ENCODE measurements at places on chromosomes 6 and 20. TPM values are rescaled to one million over a fixed set of nuclear protein-coding genes. Genes with fewer than 3 reads are reported as not detected.

- peaks cover 30% of the 10 kb centered on the region for H3K27me3 ChIP-seq
- no peaks in the 10 kb centered on the region for H3K4me1 ChIP-seq
- no peak overlapping the region for H3K27ac ChIP-seq
- no peak for DNase-seq
These were observed 2.7 kb downstream of the ADAM33 start for GRCh38 chr20:3678856-3679720.

GRCh38 chr6:41732591-41733359 is 2.6 kb downstream of the TFEB start:
- H3K36me3 ChIP-seq: no peaks in the 10 kb centered on the region
- H3K4me1 ChIP-seq: 0 out of 2 replicates have a peak, but pooled peaks cover 13% of the 10 kb centered on the region
- no peak overlapping the region for H3K27ac ChIP-seq
- no peak overlapping the region for H3K4me3 ChIP-seq
- no peak for DNase-seq

The SMIM8 gene
- total RNA-seq: 5.3 TPM

DNA sequence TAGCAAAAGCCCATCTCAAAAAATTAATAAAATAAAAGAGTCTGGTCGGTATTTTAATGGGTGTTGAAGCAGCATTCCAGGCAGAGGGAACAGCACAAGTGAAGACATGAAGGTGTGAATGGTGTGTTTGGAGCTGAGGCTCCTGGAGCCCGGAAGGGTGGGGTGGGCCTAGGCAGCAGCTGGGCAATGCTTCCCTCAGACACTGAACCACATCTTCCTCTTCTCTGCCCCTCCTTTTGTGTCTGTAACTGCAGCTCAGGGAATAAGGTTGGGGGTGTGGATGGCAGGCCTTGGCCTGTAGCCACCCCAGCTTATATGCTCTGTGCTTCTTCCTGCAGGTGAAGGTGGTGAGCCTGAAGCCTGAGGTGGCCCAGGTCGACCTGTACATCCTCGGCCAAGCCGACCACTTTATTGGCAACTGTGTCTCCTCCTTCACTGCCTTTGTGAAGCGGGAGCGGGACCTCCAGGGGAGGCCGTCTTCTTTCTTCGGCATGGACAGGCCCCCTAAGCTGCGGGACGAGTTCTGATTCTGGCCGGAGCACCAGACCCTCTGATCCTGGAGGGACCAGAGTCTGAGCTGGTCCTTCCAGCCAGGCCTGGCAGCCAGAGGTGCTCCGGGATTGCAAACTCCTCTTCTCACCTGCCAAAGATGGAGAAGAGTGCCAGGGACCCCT is 26.6 kb downstream of the POFUT1 start:
- no peak overlapping the region for H3K4me3 ChIP-seq
- no peaks in the 10 kb centered on the region for H3K27me3 ChIP-seq
- DNase-seq: no peak
- no peaks in the 10 kb centered on the region for H3K4me1 ChIP-seq
- no peaks in the 10 kb centered on the region for H3K36me3 ChIP-seq

The JPH2 gene
- 41.1 TPM for total RNA-seq

The UBR2 gene
- 21.1 TPM for total RNA-seq

DNA sequence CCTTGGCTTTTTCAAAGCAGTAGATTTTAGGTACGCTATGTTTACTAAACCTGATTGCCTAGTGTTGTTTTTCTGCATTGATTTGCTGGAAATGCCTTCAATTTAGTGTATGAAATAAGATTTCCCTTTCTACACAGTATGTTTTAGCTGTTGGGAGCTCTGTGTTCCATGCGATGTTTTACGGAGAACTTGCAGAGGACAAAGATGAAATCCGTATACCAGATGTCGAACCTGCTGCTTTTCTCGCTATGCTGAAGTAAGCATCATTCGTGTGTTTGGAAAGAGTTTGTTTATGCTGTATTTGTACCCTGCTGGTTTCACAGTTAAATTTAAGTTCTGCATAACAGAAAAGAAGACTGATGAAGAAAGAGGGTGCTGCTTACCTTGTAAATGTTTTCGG is 1.9 kb downstream of the BTBD3 start:
- no peaks in the 10 kb centered on the region for H3K36me3 ChIP-seq
- H3K27ac ChIP-seq: no peak overlapping the region
- DNase-seq: no peak
- H3K4me1 ChIP-seq: 0 out of 2 replicates have a peak, but pooled peaks cover 3% of the 10 kb centered on the region
- no peaks in the 10 kb centered on the region for H3K27me3 ChIP-seq

The TFAP2A gene
- total RNA-seq: 37.0 TPM

The GTF2H4 gene
- 43.9 TPM for total RNA-seq

DNA sequence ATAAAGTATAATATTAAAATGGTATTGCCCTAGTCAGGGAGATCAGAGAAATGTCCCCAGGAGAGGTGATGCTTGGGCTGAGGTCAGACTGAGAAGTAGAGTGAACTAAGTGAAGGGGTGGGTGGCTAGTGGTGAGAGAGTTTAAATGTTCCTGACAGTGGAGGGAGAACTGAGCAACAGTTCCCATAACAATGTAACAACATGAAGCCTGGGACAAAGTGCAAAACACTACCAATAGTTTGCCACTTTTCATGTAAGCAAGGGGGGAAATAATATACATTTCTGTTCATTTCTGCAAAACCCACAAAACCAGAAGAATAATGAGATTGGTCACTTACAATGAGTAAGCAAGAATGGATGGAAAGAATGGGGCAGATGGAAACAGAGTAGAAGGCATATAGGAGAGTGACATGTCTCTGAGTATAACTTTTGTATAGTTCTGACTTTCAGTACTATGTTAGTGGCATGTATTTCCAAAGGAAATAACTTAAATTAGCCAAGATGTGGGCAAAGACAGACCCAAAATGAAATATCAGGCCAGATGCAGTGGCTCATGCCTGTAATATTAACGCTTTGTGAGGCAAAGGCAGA is 13.3 kb upstream of the FAXC start:
- H3K27ac ChIP-seq: no peak overlapping the region
- H3K36me3 ChIP-seq: no peaks in the 10 kb centered on the region
- H3K4me1 ChIP-seq: no peaks in the 10 kb centered on the region

The SLC17A3 gene
- not detected for total RNA-seq

GRCh38 chr20:4802527-4802926 is 80.8 kb downstream of the PRND start:
- no peaks in the 10 kb centered on the region for H3K27me3 ChIP-seq
- no peaks in the 10 kb centered on the region for H3K36me3 ChIP-seq
- no peaks in the 10 kb centered on the region for H3K4me1 ChIP-seq
- no peak overlapping the region for H3K4me3 ChIP-seq
- H3K27ac ChIP-seq: no peak overlapping the region

DNA sequence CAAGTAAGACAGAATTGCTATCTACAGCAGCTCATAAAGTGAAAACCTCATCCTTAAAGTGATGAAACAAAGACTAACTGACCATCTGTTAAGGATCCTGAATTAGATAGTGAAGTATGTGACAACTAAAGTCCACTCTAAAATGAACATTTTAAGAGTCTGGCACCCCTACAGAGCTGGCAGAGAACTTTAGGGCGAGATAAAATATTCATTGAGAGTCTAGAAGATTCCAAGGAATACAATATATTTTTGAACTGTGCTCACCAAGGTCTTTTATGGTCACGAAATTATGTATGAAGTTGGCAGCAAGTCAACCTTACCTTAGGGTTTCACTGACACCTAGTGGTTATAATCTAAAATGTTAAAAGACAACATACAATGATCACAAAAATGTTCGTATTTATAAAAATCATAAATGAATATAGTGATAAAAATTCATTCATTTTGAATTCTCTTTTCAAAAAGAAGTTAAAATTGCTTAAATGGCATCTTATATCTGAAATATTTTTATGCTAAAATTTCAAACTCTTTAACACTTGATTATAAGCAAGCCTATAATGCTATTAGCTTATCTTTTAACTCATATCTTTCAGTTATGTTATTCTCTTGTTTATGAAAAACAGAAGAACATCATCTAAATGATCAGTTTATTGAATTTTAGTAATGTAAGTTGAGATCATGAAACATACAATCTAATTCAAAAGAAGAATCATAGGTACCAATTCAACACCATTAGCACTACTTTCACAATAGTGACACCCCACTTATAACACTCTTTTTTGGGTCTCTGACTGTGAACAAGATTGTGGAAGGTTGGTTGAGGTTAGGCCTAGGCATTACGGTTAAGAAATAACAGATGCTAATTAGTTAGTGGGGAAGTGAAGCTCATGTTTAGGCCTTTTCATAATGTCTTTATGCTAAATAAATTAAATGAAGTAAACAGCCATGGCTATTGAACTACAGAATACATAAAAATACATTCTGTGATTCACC is 27.5 kb downstream of the RSPH3 start:
- H3K4me3 ChIP-seq: no peak overlapping the region
- H3K27ac ChIP-seq: peak overlapping the region; percentile 42
- H3K36me3 ChIP-seq: peaks cover 32% of the 10 kb centered on the region
- DNase-seq: peak; percentile 60
- H3K27me3 ChIP-seq: no peaks in the 10 kb centered on the region

GRCh38 chr6:55997223-55997874 is 122.0 kb upstream of the BMP5 start:
- DNase-seq: no peak
- no peak overlapping the region for H3K27ac ChIP-seq
- no peak overlapping the region for H3K4me3 ChIP-seq
- H3K36me3 ChIP-seq: no peaks in the 10 kb centered on the region
- H3K27me3 ChIP-seq: no peaks in the 10 kb centered on the region

DNA sequence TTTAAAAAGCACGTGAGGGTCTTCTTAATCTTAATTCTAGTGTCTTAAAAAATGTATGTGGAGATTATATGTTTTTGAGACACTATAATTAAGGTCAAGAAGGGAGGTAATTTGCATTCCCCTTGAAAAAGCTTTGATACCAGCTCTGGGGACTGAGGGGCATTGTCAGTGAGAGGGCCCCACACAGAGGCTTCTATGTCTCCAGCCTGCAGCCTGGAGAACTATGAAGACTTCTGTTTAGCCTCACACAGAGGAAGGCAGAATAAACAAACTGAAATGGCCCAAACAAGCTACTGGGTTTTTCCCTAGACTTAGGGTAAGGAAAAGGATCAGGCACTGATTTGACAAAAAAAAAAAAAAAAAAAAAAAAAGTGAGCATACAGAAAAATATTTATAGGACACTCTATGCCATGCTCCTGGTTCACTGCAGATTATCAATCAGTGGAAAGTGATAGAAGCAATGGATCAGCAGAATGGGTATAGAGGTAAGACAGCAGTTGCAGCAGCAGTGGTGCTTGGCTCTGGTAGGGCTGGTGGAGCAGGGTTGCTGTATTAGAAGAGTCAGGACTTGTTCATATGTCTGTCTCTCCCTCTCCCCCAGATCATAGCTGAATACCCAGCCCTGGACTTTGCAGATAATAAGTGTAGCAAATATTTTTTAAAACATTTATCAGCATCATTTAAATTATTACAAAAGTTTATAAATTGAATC is 85.4 kb downstream of the KLHL32 start:
- H3K27me3 ChIP-seq: no peaks in the 10 kb centered on the region
- no peaks in the 10 kb centered on the region for H3K4me1 ChIP-seq
- H3K4me3 ChIP-seq: no peak overlapping the region
- no peak overlapping the region for H3K27ac ChIP-seq

DNA sequence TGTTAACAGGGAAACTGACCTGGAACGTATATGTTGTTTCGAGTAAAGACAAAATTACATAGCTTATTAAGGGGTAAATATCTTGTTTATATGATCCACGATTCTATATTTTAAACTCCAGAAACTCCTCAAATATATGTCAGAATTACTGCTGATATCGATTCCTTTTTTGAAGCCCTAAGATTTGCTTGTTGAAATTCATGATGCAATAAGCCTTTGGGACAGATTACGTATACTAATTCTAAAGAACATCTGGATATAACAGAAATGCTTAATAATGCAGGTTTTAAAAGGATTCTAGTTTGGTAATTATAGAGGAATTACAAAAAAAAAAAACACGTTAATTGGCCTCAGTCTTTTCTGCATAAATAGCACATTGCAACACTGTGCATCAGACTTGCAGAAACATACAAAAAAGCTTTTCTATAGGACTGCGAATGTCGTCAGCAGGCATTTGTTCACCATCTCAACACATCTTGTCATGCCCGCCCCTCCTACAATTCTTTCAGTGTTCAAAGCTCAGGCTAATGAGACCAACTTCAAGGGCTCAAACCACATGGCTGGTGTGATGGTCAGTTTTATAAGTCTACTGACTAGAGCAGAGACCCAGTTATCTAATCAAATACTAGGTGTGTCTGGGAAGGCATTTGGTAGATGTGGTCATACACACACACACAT is 74.9 kb downstream of the AGPAT4 start:
- no peak for DNase-seq
- H3K4me1 ChIP-seq: no peaks in the 10 kb centered on the region
- H3K4me3 ChIP-seq: no peak overlapping the region
- no peak overlapping the region for H3K27ac ChIP-seq
- H3K27me3 ChIP-seq: peaks cover 20% of the 10 kb centered on the region

DNA sequence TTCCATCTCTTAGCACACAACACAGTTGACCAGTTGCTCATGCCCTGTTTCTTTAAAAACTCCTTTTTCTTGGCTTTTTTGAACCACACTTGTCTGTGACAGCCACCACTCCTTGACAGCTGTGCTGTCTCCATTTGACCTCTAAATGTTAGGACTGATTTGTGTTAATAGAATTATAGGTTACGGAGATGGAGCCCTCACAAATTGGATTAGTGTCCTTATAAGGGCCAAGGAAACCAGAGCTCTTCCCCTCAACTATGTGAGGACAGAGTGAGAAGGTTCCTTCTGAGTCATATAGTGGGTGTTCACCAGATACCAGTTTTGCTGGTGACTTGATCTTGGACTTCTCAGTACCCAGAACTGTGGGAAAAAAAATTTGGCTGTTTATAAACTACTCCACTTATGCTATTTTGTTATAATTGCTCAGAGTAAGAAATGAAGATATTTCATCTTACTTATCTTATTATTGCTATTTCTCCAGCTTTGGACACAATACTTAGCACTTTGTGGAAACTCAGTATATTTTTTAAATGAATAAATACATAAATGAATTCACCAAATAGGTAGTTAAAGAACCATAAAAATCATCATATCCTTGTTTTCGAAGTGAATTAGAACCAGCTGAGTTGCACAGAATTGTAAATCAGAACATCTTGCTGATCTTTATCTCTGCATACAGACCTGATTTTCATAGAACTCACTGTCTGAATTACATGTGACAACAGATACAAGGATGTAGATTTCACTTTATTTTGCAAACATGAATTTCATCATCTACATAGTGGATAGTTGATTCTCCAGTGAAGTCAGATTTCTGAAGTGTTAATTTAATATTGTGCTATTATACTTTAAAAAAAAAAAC is 598.5 kb upstream of the IRAK1BP1 start:
- H3K27ac ChIP-seq: no peak overlapping the region
- no peaks in the 10 kb centered on the region for H3K4me1 ChIP-seq
- H3K4me3 ChIP-seq: no peak overlapping the region

The ZSCAN31 gene
- total RNA-seq: 64.0 TPM

GRCh38 chr6:114449659-114450058 is 106.8 kb upstream of the HS3ST5 start:
- no peaks in the 10 kb centered on the region for H3K4me1 ChIP-seq
- H3K27me3 ChIP-seq: no peaks in the 10 kb centered on the region
- no peak overlapping the region for H3K27ac ChIP-seq

The BHLHE23 gene
- total RNA-seq: not detected

The RSPH3 gene
- total RNA-seq: 16.6 TPM

The ARMC12 gene
- total RNA-seq: 0.57 TPM
